GM23248 (cell line): ENCODE measurements at places on chromosomes 6 and 20. TPM values are rescaled to one million over a fixed set of nuclear protein-coding genes. Genes with fewer than 3 reads are reported as not detected.

- no peak for DNase-seq
- H3K36me3 ChIP-seq, result no peaks in the 10 kb centered on the region
- H3K27ac ChIP-seq, result no peak overlapping the region
- peaks cover 49% of the 10 kb centered on the region for H3K4me1 ChIP-seq
- no peaks in the 10 kb centered on the region for H3K27me3 ChIP-seq
These were observed 47.5 kb downstream of the PHIP start for GRCh38 chr6:79030511-79030910.

The C2 gene
- 1.3 and 2.1 TPM in 2 replicates for total RNA-seq

DNA sequence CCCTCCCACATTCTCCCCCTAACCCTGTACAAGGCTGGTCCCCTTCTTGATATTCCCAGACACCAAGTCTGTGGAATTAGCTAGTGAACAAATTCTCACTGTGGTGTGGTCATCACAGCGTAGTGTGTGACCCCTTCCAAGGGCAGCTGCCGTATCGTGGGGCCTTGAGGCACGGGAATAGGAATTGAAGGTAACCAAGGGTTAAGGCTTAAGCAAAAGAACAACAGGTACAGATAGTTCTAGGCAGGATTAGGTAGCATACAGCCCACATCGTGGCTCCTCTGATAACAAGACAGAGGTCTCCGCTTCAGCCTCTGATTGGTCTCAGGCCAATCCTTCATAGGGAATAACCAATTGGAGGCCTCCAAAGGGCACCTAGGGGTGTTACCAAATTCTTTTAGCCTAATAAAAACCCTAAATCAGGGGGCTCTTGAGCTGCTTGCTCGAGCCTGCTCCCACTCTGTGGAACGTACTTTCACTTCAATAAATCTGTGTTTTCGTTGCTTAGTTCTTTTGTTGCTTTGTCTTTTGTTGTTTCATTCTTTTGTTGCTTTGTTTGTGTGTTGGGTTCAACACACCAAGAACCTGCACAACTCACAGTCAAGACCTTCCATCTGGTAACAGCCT, 64.7 kb downstream of the GPR6 start:
- H3K27ac ChIP-seq, result no peak overlapping the region
- no peaks in the 10 kb centered on the region for H3K36me3 ChIP-seq
- no peaks in the 10 kb centered on the region for H3K27me3 ChIP-seq
- no peaks in the 10 kb centered on the region for H3K4me1 ChIP-seq
- no peak overlapping the region for H3K4me3 ChIP-seq

DNA sequence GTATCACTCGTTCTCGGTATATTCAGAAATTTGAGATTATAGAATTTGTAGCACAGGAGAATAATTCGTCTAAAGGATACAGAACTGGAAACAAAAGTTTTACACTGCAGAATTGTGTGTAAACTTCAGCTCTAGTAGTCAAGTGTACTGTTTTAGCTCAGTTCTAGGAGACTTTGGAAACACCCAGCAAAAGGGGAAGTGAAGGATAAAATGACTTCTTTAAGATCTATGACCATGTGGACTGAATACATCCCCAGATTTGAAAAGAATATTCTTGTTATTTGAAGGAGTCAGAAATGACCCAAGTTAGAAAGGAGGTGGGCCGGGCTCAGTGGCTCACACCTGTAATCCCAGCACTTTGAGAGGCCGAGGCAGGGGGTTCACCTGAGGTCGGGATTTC, 174.0 kb upstream of the FOXQ1 start:
- no peaks in the 10 kb centered on the region for H3K36me3 ChIP-seq
- H3K4me1 ChIP-seq, result peaks cover 18% of the 10 kb centered on the region
- DNase-seq, result no peak
- H3K27ac ChIP-seq, result no peak overlapping the region
- no peak overlapping the region for H3K4me3 ChIP-seq

The TOP1 gene
- 7.2 and 9.0 TPM in 2 replicates for total RNA-seq

The HAO1 gene
- not detected in 2 replicates for total RNA-seq

The DEFB128 gene
- total RNA-seq, result not detected in 2 replicates

GRCh38 chr6:148235446-148235845, 107.2 kb upstream of the SASH1 start:
- H3K27ac ChIP-seq, result peak overlapping the region; percentile 20; the same call in 1 of the 2 replicates
- H3K27me3 ChIP-seq, result no peaks in the 10 kb centered on the region
- H3K36me3 ChIP-seq, result no peaks in the 10 kb centered on the region
- peaks cover 37% of the 10 kb centered on the region for H3K4me1 ChIP-seq

DNA sequence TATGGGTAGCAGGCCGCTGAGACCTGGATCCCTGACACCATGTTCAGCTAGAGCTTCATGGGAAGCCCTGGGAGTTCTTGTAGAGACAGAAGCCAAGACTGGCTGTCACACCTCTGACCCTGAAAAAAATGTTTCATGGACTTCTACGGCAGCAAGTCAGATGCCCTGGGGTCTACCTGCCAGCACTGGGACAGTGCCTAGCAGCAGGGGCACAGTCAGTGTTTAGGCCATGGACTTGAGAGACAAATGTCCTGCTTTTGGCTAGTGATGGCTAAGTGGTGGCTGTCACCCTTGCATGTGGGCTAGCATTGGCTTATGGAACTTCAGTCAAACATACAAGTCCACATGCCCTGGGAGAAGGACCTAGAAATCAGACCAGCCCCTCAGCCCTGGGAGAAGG, 41.3 kb upstream of the SSTR4 start:
- H3K4me3 ChIP-seq, result no peak overlapping the region
- H3K36me3 ChIP-seq, result no peaks in the 10 kb centered on the region
- no peaks in the 10 kb centered on the region for H3K4me1 ChIP-seq
- no peak overlapping the region for H3K27ac ChIP-seq

DNA sequence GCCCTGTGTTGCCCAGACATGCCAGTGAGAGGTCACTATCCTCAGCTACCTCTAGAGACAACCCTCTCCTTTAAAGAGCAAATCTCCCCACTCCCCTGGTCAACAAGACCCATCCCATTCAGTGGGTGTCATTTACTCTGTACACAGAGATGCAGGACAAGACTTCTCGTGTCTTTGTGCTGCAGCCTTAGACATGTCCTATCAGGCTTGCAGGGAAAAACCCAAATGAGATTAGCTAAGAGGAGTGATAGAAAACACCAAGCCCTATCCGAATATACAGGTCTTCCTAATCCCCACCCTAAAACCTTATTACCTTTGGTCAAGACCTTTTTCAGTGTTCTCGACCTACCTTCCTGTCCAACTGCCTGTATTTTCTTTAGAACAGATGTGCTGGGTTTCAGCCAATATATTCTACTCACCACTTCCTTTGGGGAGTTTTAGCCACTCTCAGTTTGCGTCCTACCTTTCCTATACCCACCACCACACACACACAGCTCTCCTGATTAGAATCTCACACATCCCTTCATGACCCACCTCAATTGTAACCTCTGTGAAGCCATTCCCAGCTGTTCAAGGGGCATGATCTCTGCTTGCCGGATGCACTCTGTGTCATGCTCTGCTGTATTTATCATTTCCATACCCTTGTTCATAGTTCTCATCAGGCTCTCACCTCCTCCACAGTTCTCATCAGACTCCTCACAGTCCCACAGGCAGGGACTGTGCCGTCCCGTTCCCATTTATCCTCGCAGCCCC, 39.7 kb downstream of the TRAM2 start:
- H3K36me3 ChIP-seq, result peaks cover 6% of the 10 kb centered on the region; the same call in 1 of the 2 replicates
- DNase-seq, result peak; percentile 60
- peaks cover 88% of the 10 kb centered on the region for H3K4me1 ChIP-seq
- no peaks in the 10 kb centered on the region for H3K27me3 ChIP-seq
- H3K27ac ChIP-seq, result peak overlapping the region; percentile 87

The WDR46 gene
- total RNA-seq, result 64.4 and 81.9 TPM in 2 replicates

The SLC25A27 gene
- 2.4 and 16.3 TPM in 2 replicates for total RNA-seq

The GPSM3 gene
- total RNA-seq, result 5.4 and 7.7 TPM in 2 replicates
